ENCODE measurements at places on chromosomes 1 and 21. TPM values are rescaled to one million over a fixed set of nuclear protein-coding genes. Genes with fewer than 3 reads are reported as not detected.

DNA sequence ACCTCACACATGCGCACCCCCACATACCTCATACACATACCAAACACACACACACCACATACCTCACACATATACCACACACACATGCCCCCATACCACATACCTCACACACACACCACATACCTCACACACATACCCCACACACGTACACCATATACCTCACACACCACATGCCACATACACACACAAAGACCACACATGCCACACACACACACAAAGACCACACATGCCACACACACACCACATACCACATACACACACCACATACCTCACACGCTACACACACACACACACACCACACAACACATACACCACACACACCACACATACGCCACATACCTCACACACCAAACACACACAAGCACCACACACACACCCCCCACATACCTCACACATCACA, 30.0 kb downstream of the HIVEP3 start:
- DNase-seq: no peak

DNA sequence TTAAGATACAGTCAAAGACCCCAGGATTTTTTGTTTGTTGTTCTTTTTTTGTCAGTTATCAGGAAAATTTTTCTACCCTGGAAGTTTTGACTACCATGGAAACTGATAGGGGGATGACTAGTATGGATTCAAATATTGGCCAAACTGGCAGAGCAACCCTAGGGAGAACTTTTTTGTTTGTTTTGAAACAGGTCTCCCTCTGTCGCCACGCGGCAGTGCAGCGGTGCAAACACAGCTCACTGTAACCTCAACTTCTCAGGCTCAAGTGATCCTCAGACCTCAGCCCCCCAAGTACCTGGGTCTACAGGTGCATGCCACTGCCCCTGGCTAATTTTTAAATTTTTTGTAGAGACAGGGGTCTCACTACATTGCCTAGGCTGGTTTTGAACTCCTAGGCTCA, 46.6 kb downstream of the TOR3A start:
- DNase-seq: no peak

DNA sequence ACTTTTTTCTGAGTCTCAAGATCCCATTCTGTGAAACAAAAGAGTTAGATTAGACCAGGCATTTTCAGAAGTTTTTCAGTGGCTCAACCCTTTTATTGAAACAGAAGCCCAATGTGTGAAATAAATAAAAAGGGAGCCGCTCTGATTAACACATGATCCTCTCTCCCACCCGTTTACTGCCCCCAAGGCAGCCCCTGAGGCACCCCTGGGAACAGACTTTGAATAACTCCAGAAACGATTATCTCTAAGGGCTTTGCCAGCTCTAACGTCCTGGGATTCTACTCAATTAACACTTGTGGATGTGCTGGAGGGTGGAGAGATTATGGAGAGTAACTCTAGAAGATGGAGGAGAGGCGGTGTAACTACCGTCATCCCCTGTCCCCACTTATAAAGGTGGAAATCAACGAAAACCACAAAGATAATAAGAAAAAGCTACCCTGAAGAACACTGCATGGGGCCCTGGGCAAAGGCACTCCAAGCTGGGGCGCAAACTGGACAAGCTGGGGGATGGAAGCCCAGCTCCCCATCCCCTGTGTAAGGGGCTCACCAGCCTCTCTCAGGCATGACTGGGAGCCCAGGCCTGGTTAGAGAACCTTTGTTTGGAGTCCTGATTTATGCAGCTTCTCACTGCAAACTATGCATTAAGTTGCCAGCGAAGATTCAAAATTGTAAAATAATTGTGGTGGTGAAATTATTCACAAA, 39.0 kb upstream of the GRIK3 start:
- no peak for DNase-seq

DNA sequence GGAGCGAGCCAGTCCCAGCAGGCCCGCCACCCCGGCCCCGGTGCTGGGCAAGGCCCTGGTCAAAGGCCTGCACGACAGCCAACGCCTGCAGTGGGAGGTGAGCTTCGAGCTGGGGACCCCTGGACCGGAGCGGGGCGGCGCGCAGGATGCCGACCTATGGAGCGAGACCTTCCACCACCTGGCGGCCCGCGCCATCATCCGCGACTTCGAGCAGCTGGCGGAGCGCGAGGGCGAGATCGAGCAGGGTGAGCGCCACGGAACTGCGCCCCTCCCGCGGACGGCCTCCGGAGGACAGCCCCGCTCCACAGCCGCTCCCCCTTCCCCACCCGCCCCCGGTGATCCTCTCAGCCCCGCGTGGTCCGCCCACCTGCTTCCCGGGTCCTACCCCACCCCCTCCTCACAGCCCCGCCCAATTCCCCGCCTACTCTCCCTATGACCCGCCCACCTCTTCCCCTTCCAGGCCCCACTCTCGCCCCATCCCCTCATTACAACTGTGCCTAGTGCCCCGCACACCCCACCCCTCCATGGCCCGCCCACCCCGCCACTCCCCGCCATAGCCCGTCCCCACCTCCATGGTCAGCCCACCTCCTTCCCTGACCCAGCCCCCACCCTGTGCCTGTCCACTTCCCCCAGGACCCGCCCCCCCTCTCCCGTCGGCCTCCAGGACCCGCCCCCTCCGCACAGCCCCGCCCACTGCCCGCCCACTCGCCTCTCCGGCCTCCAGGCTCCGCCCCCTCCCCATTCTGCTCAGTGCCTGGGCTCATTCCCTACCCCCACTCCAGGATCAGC, 52.7 kb downstream of the VWA5B1 start:
- DNase-seq: no peak

DNA sequence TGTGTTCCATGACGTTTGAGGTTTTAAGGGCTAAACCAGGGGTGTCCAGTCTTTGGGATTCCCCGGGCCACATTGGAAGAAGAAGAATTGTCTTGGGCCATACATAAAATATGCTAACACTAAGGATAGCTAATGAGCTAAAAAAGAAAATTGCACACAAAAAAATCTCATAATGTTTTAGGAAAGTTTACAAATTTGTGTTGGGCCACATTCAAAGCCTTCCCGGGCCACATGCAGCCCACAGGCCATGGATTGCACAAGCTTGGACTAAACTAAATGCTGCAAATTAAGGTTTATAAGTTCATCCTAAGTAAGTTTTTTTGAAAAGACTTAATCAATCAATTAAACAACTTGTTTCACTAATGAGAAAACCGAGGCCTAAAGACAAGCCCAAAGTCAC, 21.9 kb downstream of the NIBAN1 start:
- no peak for DNase-seq

- DNase-seq: no peak
Measured at GRCh38 chr1:212777151-212777550, 14.4 kb downstream of the NSL1 start.

Gene C4BPB
- total RNA-seq: 0.24 TPM

- no peak for DNase-seq
Measured at GRCh38 chr1:178417858-178418257, 78.9 kb downstream of the CLEC20A start.

Gene FGR
- total RNA-seq: 3.8 TPM

GRCh38 chr1:40977716-40978115, 1.8 kb upstream of the CTPS1 start:
- DNase-seq: no peak

- DNase-seq: no peak
Measured at GRCh38 chr1:224497714-224498573, 63.3 kb upstream of the WDR26 start.

Gene KRTAP19-6
- not detected for total RNA-seq

Gene AMY2A
- total RNA-seq: not detected

GRCh38 chr1:202237052-202237451, 43.5 kb downstream of the LGR6 start:
- DNase-seq: peak; percentile 44

Gene CELA2B
- not detected for total RNA-seq

DNA sequence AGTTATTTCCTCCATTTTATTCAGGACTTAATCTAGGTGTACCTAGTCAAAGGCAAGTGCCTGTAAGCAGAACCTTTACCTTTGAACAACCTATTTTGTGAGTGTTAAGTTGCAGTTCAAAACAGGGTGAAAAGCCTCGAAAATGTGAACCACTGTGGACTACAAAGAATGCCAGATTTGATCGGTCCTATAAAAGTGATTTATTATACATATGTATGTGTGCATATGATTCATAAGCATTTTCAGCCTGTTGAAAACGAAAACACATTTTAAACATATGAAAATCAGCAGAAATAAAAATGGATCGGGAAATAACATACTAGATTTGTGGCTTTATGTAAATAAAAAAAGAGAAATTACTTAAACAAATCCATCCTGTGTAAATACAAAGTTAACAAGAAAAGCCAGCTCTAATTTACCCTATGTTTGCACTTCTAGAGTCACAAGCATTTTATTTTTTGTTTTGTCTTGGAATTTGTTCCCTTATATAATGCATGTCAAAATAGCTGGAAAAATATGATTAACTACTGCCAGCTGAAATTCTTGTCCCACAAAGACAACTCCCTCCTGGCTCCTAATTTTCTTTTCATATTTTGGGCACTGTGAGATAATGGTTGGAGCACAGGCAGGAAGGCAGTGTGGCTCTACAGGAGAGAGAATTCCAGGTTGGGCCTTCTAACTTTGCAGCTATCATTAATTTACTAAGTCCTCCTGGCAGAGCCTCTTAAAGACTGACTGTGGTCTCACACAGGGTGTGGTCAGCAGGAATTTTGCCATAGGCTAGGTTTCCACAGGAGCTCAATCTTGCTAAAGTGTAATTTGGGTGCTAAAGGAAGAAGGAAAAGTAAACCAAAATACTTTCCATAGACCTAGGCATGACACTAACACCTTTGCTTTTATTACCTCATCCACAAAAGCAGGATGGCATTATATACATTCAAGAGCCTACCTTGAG, 70.2 kb upstream of the CDC42BPA start:
- no peak for DNase-seq
